ENCODE measurements at places on chromosomes 6 and 20.

DNA sequence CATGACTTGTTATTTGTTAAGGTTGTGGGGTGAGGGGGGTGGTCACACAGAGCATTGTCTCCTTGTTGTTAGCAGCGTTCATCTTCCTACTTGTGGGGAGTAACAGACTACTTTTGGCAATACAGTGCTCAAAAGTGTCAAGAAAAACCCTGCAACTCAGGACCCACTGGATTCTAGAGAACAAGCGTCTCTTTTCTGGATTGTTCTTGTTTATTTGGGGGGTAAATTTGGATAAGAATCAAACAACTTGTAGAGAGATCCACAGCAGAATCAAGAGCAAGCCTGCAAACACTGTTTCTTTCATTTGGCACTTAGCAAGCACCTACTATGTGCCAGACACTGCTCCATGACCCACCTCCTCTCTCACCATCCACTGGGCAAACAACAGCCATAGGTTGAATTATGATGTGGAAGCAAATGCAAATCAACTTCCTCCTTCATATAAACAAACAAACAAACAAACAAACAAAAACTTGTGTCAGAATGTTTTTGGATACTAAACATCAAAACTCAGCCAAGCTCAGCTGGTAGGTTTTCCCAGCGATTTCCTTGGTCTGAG, 4.0 kb upstream of the NR2E1 start:
- peaks cover 100% of the 10 kb centered on the region for H3K27me3 ChIP-seq
- H3K4me3 ChIP-seq = no peak overlapping the region
- DNase-seq = no peak
- no peak overlapping the region for H3K27ac ChIP-seq
- H3K36me3 ChIP-seq = no peaks in the 10 kb centered on the region

- no peak overlapping the region for H3K4me3 ChIP-seq
- H3K27me3 ChIP-seq = no peaks in the 10 kb centered on the region
- DNase-seq = no peak
- H3K4me1 ChIP-seq = no peaks in the 10 kb centered on the region
- no peak overlapping the region for H3K27ac ChIP-seq
These were observed 255.8 kb downstream of the HDGFL1 start for GRCh38 chr6:22825210-22825609.

DNA sequence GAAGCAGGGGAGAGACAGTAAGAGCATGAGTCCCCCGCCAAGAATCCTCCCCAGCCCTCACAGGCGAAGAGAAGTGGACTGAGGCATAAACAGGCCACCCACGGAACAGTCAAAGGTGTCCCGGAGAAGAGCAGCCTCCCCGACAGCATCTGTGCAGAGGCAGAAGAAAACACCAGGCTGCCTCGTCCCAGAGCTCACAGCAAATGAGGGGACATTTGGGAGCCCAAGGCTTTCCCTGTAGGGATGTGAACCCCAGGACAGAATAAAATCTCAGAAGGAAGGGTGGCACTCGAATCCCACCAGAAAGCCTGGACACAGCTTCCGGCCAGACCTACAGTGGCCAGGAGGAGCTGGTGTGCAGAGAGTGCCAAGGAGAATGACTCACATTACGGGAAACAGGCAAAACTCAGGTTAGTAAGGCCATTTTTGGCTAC, 90.4 kb downstream of the DLL1 start:
- H3K36me3 ChIP-seq = no peaks in the 10 kb centered on the region
- no peak for DNase-seq
- no peak overlapping the region for H3K4me3 ChIP-seq
- no peaks in the 10 kb centered on the region for H3K4me1 ChIP-seq

GRCh38 chr6:32943864-32944649, 3.2 kb upstream of the HLA-DMB start:
- no peak overlapping the region for H3K4me3 ChIP-seq
- H3K4me1 ChIP-seq = no peaks in the 10 kb centered on the region
- H3K27me3 ChIP-seq = no peaks in the 10 kb centered on the region
- no peaks in the 10 kb centered on the region for H3K36me3 ChIP-seq
- DNase-seq = no peak

- H3K36me3 ChIP-seq = no peaks in the 10 kb centered on the region
- H3K4me3 ChIP-seq = no peak overlapping the region
- DNase-seq = no peak
These were observed 45.9 kb downstream of the RIPOR3 start for GRCh38 chr20:50645253-50646068.

GRCh38 chr6:135743476-135743875, 108.0 kb upstream of the PDE7B start:
- no peak for DNase-seq
- H3K27ac ChIP-seq = no peak overlapping the region
- no peaks in the 10 kb centered on the region for H3K4me1 ChIP-seq
- no peak overlapping the region for H3K4me3 ChIP-seq

- H3K27me3 ChIP-seq = no peaks in the 10 kb centered on the region
- no peak overlapping the region for H3K4me3 ChIP-seq
- peaks cover 5% of the 10 kb centered on the region for H3K4me1 ChIP-seq
- DNase-seq = no peak
These were observed 124.2 kb downstream of the SLC24A3 start for GRCh38 chr20:19336631-19337030.

DNA sequence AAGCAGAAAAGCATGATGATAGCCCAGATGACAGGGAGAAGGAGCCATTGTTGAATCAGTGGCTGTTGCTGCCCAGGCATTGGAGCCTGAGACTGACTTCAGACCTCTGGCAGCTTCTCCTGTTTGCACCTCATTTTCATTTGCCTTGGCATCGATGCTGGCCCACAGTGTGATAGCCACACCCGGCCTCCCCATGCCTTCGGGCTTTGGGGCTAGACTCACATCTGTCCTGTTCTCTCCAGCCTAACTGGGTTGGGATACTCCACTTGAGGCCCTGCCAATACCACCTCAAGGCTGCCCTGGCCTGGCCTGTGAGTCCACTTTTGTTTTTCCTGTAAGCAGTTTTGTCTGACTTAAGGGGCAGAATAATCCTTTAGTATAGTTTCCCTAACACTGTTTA, 140.4 kb downstream of the UST start:
- DNase-seq = no peak
- no peaks in the 10 kb centered on the region for H3K27me3 ChIP-seq
- peak overlapping the region; percentile 3 for H3K27ac ChIP-seq
- H3K4me1 ChIP-seq = peaks cover 20% of the 10 kb centered on the region

DNA sequence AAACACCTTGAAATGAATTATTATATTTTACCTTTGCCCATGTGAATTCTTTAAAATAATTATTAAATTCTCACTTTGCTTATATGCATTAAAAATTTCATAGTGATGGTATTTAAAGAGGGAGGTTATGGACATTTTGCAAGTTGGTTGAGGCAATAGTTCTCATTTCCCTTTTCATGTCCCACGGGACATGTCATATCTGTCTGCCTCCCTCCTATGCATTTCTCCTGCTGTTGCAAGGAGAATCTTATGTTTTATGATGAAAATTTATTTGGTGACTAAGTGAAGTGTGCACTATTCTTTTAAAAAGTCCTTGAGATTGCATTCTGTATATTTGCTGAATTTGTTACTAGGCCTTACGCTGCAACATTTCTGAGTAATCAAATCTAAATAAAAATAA, 67.2 kb downstream of the UTRN start:
- H3K4me3 ChIP-seq = no peak overlapping the region
- peaks cover 9% of the 10 kb centered on the region for H3K4me1 ChIP-seq
- no peak overlapping the region for H3K27ac ChIP-seq
- DNase-seq = no peak

GRCh38 chr6:84455511-84456029, 228.1 kb upstream of the CEP162 start:
- no peaks in the 10 kb centered on the region for H3K36me3 ChIP-seq
- no peak overlapping the region for H3K4me3 ChIP-seq
- H3K27ac ChIP-seq = no peak overlapping the region
- DNase-seq = no peak

GRCh38 chr20:40962733-40963504, 65.7 kb upstream of the TOP1 start:
- H3K4me1 ChIP-seq = no peaks in the 10 kb centered on the region
- H3K36me3 ChIP-seq = no peaks in the 10 kb centered on the region
- H3K4me3 ChIP-seq = no peak overlapping the region
- H3K27me3 ChIP-seq = peaks cover 3% of the 10 kb centered on the region
- no peak overlapping the region for H3K27ac ChIP-seq

DNA sequence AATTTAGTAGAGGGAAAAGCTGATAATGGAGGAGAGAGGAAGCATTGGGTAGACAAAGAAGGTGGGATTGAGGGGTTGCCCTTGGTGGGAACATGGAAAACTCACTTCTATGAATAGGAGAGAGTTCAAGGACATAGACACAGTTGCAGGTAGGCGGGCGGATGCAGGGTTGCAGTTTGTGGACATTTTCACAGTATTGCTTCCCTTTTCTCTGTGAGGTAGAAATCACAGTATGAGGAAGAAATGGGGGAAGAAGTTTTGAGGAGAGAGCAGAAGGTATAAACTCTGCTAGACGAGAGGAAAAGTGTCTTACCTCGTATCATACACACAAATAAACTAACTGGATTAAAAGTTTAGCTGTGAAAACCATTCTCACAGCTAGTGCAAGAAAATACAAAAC, 200.7 kb upstream of the ECI2 start:
- H3K27ac ChIP-seq = no peak overlapping the region
- H3K36me3 ChIP-seq = no peaks in the 10 kb centered on the region
- no peak for DNase-seq

DNA sequence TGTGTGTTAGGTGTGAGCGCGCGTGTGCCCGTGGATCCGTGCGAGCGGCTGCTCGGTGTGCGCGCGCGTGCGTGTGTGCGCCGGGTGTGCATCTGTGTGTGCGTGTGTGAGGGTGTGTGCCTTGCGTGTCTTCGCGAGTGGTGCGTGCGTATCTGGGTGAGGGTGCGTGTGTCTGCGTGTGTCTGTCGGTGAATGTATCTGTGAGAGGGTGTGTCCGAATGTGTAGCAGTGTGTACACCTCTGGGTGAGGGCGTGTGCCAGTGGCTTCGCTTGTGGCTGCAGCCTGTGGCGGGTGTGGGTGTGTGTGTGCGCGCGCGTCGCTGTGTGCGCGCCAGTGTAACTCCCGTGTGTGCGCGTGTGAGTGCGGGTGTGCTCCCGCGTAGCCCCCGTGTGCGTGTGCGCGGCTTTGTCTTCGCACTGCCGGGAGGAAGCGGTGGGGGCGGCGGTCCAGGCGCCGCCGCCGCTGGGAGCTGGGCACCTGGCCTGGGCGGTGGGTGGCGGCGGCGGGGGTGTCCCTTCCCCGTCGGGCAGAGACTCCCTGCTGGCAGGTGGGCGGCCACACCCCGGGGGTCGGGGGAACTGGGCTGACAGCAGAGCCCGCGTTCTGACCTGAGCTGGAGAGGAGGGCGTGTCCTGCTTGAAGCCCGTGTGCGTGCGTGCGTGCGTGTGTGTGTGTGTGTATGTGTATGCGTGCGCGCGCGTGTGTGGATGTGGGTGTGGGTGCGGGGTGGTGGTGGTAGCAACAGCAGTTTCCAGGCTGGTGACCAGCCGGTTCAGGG, 61.3 kb upstream of the EPB41L1 start:
- no peak overlapping the region for H3K27ac ChIP-seq
- no peak for DNase-seq
- H3K27me3 ChIP-seq = peaks cover 7% of the 10 kb centered on the region

DNA sequence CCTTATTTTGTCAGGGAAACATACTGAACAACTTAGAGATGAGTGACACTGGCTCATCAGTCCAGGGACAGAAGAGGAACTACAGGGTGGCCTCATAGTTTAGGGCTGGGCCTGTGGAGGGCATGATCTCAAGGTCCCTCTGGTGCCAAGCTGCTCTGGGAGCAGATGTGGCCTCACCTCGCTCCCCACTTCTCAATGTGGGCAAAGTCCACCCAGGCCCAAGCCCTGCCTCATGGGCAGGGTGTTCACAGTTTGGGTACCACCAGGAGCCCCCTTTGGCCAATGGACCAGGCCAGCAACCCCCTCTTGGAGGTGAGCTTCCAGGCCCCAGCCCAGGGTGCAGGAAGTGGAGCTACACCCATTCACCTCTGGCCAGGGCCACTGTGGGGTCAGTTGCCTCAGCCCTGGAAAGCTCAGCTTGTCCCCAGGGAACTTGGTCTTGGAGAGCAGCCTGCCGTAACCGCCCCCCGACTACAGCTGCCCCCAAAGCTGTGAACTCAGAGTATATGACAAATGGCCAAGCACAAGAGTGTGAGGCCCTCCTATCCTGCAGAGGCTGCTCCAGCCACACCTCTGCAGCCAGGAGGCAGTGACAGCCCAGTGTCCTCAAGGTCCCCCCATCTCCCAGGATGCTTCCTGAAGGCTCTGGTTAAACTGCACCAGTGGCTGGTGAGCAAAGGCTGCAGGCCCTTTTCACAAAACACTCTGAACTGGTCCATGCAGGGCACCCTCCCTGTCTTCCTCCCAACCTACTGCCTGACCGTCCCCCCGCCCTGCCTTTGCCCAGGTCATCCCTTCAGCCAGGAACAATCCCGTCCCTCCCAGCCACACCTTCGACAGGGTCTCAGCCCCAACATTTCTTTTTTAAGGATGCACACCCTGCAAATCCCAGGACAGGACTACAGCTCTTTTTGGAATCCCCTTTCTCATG, 3.6 kb downstream of the ADISSP start:
- H3K27me3 ChIP-seq = no peaks in the 10 kb centered on the region
- H3K4me1 ChIP-seq = peaks cover 33% of the 10 kb centered on the region
- no peak for DNase-seq
- H3K27ac ChIP-seq = no peak overlapping the region
- no peak overlapping the region for H3K4me3 ChIP-seq

DNA sequence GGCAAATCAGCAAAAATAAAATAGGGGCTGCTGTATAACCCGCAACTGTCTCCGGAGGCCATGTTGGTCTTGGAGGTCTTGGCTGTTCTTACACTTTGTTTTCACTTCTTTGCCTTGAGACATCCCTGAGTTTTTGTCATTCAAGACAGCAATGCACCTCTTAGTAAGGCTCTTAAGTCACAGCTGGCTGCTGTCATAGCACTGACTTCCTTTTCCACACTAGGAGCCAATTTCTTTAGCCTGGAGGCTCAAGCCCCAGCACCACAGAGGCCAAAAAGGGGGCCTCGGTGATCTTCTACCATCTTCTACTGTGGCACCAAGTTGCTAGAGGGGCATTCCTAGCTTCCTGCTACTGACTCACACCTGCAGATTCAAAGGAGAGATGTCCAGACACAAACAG, 536.3 kb downstream of the CDH26 start:
- H3K27ac ChIP-seq = no peak overlapping the region
- H3K36me3 ChIP-seq = no peaks in the 10 kb centered on the region
- H3K4me1 ChIP-seq = no peaks in the 10 kb centered on the region
- no peak for DNase-seq

GRCh38 chr6:21102201-21102600, 491.4 kb upstream of the SOX4 start:
- H3K27ac ChIP-seq = no peak overlapping the region
- no peak for DNase-seq
- no peak overlapping the region for H3K4me3 ChIP-seq
- no peaks in the 10 kb centered on the region for H3K36me3 ChIP-seq
- H3K4me1 ChIP-seq = peaks cover 11% of the 10 kb centered on the region

- H3K36me3 ChIP-seq = no peaks in the 10 kb centered on the region
- H3K27me3 ChIP-seq = no peaks in the 10 kb centered on the region
- H3K27ac ChIP-seq = no peak overlapping the region
These were observed 34.7 kb downstream of the AAR2 start for GRCh38 chr20:36270744-36271638.
